Activated naive CD4-positive, alpha-beta T cell treated with anti-CD3 and anti-CD28 coated beads, Interleukin-2, amount 10 ng/mL, durations not matched to agents 7 days and 5 days (primary cell): ENCODE measurements at places on chromosomes 2 and 18.

GRCh38 chr2:104472076-104472475, 381.8 kb upstream of the POU3F3 start:
- H3K27me3 ChIP-seq: no peaks in the 10 kb centered on the region
- DNase-seq: no peak
- H3K36me3 ChIP-seq: no peaks in the 10 kb centered on the region
- H3K4me3 ChIP-seq: no peak overlapping the region

DNA sequence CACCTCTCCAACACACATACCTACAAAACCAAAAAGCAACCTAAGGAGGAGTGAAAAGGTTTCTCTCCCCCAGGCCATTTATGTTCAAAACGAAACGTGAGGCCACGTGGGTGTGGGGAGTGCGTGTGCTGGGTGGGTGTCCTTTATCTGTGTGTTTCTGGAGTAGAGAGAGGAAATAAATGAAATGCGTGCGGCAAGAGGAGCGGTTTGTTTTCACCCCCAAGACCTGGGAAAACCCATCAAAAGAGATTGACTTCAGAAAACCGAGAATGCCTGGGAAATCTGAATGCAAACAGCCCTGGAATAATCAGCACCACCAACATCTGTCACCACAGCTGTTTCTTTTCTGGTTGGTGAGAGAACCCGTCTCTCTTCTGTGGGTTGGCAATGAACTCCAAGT, 137.4 kb downstream of the INSIG2 start:
- no peak overlapping the region for H3K27ac ChIP-seq
- no peak for DNase-seq
- no peaks in the 10 kb centered on the region for H3K36me3 ChIP-seq
- H3K4me3 ChIP-seq: no peak overlapping the region

DNA sequence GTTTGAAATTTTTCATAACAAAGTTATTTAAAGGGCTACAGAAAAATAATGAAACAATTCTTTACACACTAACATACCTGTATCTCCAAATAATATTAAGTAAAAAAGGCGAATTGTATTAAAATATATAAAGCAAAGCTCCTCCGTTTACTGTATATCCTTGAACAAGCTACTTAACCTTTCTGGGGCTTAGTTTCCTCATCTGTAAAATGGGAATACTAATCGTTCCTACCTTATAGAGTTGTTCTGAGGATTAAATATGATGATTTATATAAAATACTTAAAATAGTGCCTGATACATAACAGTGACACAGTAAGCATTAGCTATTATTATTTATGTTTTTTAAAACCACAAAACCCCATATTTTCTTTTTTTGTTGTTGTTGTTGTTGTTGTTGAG, 13.3 kb downstream of the SLC25A12 start:
- no peak for DNase-seq
- H3K4me1 ChIP-seq: peaks cover 25% of the 10 kb centered on the region
- H3K4me3 ChIP-seq: no peak overlapping the region
- peaks cover 15% of the 10 kb centered on the region for H3K36me3 ChIP-seq
- H3K27ac ChIP-seq: no peak overlapping the region
- H3K27me3 ChIP-seq: no peaks in the 10 kb centered on the region

GRCh38 chr2:101282980-101283379, 25.5 kb downstream of the RNF149 start:
- DNase-seq: no peak
- no peak overlapping the region for H3K4me3 ChIP-seq
- peaks cover 16% of the 10 kb centered on the region for H3K4me1 ChIP-seq
- H3K36me3 ChIP-seq: peaks cover 79% of the 10 kb centered on the region
- H3K27me3 ChIP-seq: no peaks in the 10 kb centered on the region
- peak overlapping the region; percentile 3 for H3K27ac ChIP-seq

DNA sequence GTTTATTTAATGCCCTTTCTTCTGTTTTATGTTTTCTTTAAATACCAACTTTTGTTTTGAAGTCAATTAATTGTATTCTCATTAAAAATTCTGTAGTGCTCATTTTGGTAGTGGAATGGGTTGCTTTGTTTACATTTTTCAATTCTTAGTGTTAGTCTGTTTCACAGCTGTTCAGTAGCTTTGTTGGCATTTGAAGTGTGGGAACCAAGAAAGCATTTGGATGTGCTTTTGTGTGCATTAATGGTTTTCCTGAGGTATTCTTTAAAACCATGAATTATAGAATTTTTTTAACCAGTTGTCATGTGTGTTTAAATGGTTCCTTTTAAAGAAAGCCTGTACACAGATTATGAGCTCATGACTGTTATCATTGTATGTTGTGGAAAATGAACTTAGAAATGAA, 19.7 kb downstream of the MIB1 start:
- H3K27me3 ChIP-seq: no peaks in the 10 kb centered on the region
- H3K4me1 ChIP-seq: no peaks in the 10 kb centered on the region
- H3K27ac ChIP-seq: no peak overlapping the region
- H3K36me3 ChIP-seq: no peaks in the 10 kb centered on the region
- DNase-seq: no peak
- no peak overlapping the region for H3K4me3 ChIP-seq

DNA sequence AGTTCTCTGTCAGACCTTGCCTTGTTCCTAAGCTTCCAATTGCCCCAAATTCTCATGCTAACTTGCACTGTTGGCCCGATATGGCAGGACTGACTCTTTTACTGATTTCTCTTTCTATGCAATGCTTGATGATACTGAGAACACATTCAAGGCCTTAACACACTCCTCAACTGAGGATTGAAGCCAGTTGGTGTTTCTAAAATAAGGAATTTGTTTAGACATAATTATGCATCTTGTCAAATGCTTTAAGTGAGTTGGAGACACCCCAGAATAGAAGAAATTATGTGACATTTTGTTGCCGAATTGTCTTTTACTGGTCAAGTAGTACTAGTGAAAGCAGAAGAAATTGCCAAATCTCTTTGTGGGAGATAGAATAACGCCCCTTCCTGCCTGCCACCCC, 60.0 kb upstream of the THSD7B start:
- no peak overlapping the region for H3K27ac ChIP-seq
- no peaks in the 10 kb centered on the region for H3K27me3 ChIP-seq
- H3K4me1 ChIP-seq: no peaks in the 10 kb centered on the region

- no peaks in the 10 kb centered on the region for H3K36me3 ChIP-seq
- H3K4me1 ChIP-seq: no peaks in the 10 kb centered on the region
- H3K27ac ChIP-seq: no peak overlapping the region
Observed at GRCh38 chr2:120599656-120600055, 136.0 kb upstream of the GLI2 start.

- peaks cover 2% of the 10 kb centered on the region for H3K36me3 ChIP-seq
- H3K4me1 ChIP-seq: peaks cover 20% of the 10 kb centered on the region
- H3K27ac ChIP-seq: no peak overlapping the region
- DNase-seq: no peak
Observed at GRCh38 chr2:203650860-203651613, 55.4 kb upstream of the CD28 start.

- H3K27ac ChIP-seq: no peak overlapping the region
- H3K36me3 ChIP-seq: no peaks in the 10 kb centered on the region
- no peak for DNase-seq
- peaks cover 4% of the 10 kb centered on the region for H3K27me3 ChIP-seq
- no peak overlapping the region for H3K4me3 ChIP-seq
Observed at GRCh38 chr2:8003462-8004075, 678.3 kb upstream of the ID2 start.

- DNase-seq: no peak
- peaks cover 5% of the 10 kb centered on the region for H3K27me3 ChIP-seq
- H3K4me3 ChIP-seq: no peak overlapping the region
- no peaks in the 10 kb centered on the region for H3K36me3 ChIP-seq
- no peak overlapping the region for H3K27ac ChIP-seq
- peaks cover 27% of the 10 kb centered on the region for H3K4me1 ChIP-seq
Observed at GRCh38 chr2:28435241-28435640, 42.6 kb downstream of the FOSL2 start.

GRCh38 chr18:72542984-72543356, 1.2 kb downstream of the CBLN2 start:
- peaks cover 5% of the 10 kb centered on the region for H3K4me1 ChIP-seq
- DNase-seq: no peak
- H3K4me3 ChIP-seq: no peak overlapping the region
- H3K27me3 ChIP-seq: peaks cover 45% of the 10 kb centered on the region
- H3K27ac ChIP-seq: peak overlapping the region; percentile 38
- H3K36me3 ChIP-seq: no peaks in the 10 kb centered on the region

GRCh38 chr2:20986024-20986939, 57.6 kb downstream of the APOB start:
- H3K36me3 ChIP-seq: no peaks in the 10 kb centered on the region
- DNase-seq: no peak
- no peak overlapping the region for H3K4me3 ChIP-seq

DNA sequence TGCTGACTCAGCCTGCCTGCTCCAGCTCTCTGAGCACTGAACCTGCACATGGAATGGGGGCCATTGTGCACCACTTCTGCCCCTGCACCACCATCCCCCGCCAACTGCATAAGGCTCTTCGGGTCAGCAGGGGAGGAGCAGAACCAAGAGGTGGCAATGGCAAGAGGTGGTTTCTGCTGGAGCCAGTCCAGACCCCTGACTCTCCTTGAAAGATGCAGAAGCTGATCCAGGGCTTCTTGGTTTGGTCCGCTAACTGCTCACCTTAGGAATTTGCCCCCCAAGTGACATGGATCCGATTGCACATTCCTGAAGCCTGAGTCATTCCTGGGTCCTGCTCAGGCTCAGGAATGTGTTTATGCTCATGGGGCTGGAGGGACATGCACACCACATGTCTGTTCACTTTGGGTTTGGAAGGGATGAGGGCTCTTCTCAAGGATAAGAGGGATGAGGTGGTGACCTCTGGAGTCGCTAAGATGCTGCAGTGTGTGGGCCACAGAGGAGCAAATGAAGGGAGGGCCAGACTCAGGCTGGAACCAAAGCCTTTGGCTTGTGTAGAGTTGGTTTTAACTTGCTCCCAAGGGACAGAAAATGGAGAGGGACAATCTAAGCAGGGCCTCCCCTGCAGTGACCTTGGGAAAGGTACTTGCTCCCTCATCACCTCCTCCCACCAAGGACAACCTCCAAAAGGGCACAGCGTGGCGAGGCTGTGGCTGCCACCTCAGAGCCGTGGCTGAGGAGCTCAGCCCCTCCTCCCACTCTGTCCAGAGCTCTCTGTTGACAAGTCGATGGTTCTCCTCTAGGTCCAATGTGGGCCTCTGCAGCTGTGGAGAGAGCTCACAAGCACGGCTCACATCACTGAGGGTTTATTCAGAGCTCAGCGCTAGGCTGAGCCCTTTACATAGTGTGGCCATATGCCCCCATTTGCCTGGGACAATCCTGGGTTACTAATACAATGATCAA, 66.2 kb downstream of the HS1BP3 start:
- H3K36me3 ChIP-seq: no peaks in the 10 kb centered on the region
- H3K4me3 ChIP-seq: no peak overlapping the region
- peak; percentile 13 for DNase-seq

DNA sequence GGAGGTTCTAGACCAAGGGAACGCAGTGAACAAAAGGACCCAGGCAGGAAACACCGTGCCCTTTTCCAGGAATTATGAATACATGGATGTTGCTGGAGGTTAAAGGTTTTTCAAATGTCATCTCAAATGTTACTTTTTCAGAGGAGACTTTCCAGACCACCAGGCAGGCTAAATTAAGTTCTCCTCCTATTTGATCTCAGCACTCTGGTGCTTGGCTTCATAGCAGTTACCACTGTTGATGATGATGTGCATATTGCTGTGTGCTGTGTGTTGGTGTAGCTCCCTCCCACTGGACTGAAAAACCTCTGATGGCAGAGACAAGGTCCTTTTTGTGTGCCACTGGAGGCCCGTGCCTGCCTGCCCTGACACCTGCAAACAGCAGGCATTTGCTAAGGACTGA, 137.3 kb upstream of the PTPRM start:
- no peak overlapping the region for H3K4me3 ChIP-seq
- H3K4me1 ChIP-seq: no peaks in the 10 kb centered on the region
- H3K36me3 ChIP-seq: no peaks in the 10 kb centered on the region
- H3K27me3 ChIP-seq: no peaks in the 10 kb centered on the region

- no peaks in the 10 kb centered on the region for H3K27me3 ChIP-seq
- peaks cover 26% of the 10 kb centered on the region for H3K4me1 ChIP-seq
- no peak overlapping the region for H3K27ac ChIP-seq
- no peak overlapping the region for H3K4me3 ChIP-seq
- peaks cover 9% of the 10 kb centered on the region for H3K36me3 ChIP-seq
- no peak for DNase-seq
Observed at GRCh38 chr2:176283291-176284068, 14.2 kb downstream of the MTX2 start.

GRCh38 chr2:101162561-101163330, 11.6 kb upstream of the TBC1D8 start:
- no peaks in the 10 kb centered on the region for H3K36me3 ChIP-seq
- H3K4me1 ChIP-seq: peaks cover 5% of the 10 kb centered on the region
- no peaks in the 10 kb centered on the region for H3K27me3 ChIP-seq
- no peak overlapping the region for H3K27ac ChIP-seq

DNA sequence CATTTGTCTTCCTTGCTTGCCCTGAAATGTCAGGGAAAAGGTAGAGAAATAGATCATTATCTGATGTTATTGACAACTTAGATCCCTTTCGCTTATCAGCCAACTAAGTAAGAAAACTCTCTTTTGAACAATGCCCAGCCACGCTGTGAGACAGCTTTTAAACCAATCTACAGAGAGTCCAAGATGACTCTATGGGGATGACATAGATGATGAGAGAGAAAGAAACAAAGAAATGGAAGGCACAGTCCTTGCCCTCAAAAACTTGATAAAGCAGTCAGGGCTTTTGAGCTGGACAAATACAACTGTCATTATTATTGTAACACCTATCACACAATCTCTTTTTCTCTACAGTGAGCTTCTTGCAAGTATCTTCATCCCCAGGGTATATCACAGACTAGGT, 222.6 kb downstream of the SETBP1 start:
- H3K36me3 ChIP-seq: no peaks in the 10 kb centered on the region
- no peak overlapping the region for H3K4me3 ChIP-seq
- DNase-seq: no peak
- peaks cover 11% of the 10 kb centered on the region for H3K27me3 ChIP-seq

GRCh38 chr2:218368621-218369153, 12.0 kb downstream of the CATIP start:
- peaks cover 36% of the 10 kb centered on the region for H3K4me1 ChIP-seq
- H3K4me3 ChIP-seq: peak overlapping the region; percentile 41
- no peaks in the 10 kb centered on the region for H3K36me3 ChIP-seq
- no peak for DNase-seq
- H3K27me3 ChIP-seq: peaks cover 64% of the 10 kb centered on the region
- H3K27ac ChIP-seq: peak overlapping the region; percentile 65
